ENCODE measurements at places on chromosomes 5 and 9. TPM values are rescaled to one million over a fixed set of nuclear protein-coding genes. Genes with fewer than 3 reads are reported as not detected.

DNA sequence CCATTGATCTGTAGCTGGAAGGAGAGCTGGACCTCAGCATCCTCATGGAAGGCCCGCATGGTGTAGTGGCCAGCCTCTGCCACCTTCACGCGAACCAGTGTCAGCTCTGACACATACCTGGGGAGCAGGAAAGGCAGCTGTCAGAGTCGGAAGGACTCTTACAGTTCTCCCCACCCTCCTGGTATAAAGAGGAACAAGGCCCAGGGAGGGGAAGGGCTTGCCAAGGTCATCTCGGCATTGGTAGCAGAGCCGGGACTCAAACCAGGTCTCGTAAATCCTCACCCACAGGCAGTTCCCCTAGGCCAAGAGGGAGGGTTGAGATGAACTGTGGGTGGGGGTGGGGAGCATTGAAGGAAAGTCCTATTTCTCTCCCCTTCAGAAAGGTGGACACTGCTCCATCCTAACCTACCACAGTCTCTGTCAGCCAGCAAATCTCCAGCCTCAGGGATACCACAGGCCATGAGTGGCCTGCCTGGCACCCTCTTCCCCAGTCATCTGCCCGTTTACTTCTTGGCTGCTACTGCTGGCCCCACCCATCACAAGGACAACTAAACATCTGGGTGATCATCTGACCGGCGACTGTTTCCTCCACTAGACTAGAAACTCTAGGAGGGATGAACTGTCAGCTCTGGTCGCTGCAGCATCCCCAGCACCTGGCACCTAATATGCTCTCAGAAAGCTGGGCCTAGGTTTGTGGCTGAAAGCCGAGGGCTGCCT, 23.5 kb downstream of the PDGFRB start:
- no peaks in the 10 kb centered on the region for H3K4me1 ChIP-seq
- H3K27me3 ChIP-seq: no peaks in the 10 kb centered on the region
- no peak for DNase-seq
- H3K27ac ChIP-seq: peak overlapping the region; percentile 41
- H3K36me3 ChIP-seq: no peaks in the 10 kb centered on the region
- no peak overlapping the region for H3K4me3 ChIP-seq

PCDHA9 gene
- not detected for total RNA-seq

MSH3 gene
- 7.9 TPM for total RNA-seq

DNA sequence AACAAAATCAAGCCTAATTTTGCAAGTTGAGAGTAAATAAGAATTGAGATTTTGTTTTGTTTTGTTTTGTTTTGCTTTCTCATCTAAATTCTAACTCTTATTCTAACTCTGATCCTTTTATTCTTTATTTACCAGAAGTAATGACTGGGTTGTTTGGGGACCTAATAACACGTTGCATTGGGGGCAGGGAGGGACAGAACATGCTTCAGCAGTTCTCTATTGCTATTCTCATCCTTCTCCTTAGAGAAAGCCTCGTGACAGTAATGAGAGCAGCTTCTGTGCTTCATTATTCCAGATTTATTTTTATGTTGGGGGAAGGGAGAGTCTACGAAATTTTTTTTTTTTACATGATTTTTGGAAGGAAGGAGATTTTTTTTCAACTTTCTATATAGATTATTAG, 21.1 kb downstream of the CPEB4 start:
- H3K36me3 ChIP-seq: peaks cover 32% of the 10 kb centered on the region
- no peaks in the 10 kb centered on the region for H3K27me3 ChIP-seq
- H3K27ac ChIP-seq: peak overlapping the region; percentile 59
- peaks cover 11% of the 10 kb centered on the region for H3K4me1 ChIP-seq

DNA sequence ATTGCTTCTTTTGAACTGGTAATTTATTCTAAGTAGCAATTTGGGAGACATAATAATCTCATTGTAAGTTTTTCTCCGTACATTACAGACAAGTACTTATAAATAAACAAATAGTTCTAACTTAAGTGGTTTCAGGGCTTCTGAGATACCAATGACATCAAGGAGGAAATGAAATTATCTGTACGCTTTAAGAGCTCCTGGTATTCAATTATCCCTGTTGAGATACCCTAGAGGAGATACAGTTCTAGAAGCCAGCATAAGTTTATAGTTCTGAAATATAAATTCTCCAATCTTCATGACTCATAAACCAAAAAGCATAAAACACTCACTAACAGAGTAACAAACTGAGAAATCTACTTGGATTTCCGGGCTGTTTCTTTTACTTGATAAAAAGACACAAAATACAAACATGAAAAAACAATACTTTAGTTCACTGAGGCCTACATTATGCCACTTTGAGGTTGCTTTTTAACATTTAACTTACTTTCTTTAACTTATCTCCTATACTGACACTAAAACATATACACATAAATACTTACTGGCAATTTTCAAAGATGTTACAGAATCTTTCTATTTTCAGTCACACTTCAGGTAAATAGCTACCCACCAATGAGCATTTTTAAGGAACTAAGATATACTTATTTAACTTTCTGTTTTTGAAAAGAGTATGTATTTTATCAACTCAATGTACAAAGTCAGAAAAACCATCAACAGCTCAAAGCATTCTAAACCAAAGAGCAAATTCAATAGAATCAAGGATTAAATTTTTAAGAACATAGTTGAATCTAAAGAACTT, 7.5 kb downstream of the DCTN4 start:
- peaks cover 76% of the 10 kb centered on the region for H3K36me3 ChIP-seq
- H3K27me3 ChIP-seq: no peaks in the 10 kb centered on the region
- DNase-seq: no peak

- H3K27ac ChIP-seq: no peak overlapping the region
- no peaks in the 10 kb centered on the region for H3K27me3 ChIP-seq
- no peaks in the 10 kb centered on the region for H3K4me1 ChIP-seq
- H3K4me3 ChIP-seq: no peak overlapping the region
- H3K36me3 ChIP-seq: no peaks in the 10 kb centered on the region
- DNase-seq: peak; percentile 33
These were observed 106.2 kb downstream of the SEMA5A start for GRCh38 chr5:9439531-9440292.

GPR151 gene
- total RNA-seq: not detected

EQTN gene
- total RNA-seq: not detected

C9orf50 gene
- total RNA-seq: not detected

DNA sequence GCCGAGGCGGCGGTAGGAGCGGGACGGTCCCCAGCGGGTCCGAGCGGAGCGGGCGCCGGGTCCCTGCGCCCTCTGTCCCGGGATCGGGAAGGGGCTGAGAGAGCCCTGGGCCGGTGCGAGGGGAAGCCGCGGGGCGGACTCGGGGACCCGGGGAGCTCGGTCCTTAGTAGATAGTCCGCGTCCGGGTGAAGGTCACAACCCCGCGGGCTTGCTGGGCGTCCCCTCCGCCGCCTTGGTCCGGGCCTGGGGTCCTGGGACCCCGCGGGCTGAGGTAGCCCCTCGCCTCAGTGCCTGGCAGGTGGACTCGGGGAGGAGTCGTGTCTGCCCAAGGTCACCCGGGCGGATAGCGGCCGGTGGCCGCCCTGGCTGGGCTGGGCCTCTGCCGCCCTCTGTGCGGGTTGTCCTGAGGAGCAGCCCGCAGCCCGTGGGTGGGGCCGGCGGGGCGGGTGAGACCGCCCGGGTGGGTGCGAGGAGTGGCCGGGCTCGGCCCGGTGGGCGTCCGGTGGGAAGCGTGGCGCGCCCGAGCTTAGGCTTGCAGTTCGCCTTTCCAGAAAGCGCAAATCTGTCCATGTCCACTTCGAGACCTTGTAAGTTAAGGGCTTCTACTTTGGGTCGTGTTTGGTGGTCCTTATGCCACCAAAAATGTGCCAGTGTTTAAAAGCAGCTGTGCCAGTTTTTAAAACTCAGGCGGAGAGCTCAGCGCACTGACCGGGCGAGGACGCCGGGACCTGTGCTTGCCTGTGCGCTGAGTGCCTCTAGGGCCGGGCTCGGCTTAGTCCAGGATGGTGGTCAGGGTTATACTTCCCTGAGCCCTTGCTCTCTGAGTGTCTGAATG, 554 bp downstream of the SDHA start:
- peaks cover 42% of the 10 kb centered on the region for H3K4me1 ChIP-seq
- DNase-seq: peak; percentile 59
- peaks cover under 1% of the 10 kb centered on the region for H3K36me3 ChIP-seq
- peak overlapping the region; percentile 100 for H3K4me3 ChIP-seq

CBY3 gene
- total RNA-seq: not detected

GRCh38 chr9:113012492-113012891, 500 bp upstream of the ZNF883 start:
- H3K4me1 ChIP-seq: no peaks in the 10 kb centered on the region
- H3K36me3 ChIP-seq: no peaks in the 10 kb centered on the region
- H3K4me3 ChIP-seq: peak overlapping the region; percentile 30
- no peak overlapping the region for H3K27ac ChIP-seq
- no peak for DNase-seq
- H3K27me3 ChIP-seq: no peaks in the 10 kb centered on the region

DNA sequence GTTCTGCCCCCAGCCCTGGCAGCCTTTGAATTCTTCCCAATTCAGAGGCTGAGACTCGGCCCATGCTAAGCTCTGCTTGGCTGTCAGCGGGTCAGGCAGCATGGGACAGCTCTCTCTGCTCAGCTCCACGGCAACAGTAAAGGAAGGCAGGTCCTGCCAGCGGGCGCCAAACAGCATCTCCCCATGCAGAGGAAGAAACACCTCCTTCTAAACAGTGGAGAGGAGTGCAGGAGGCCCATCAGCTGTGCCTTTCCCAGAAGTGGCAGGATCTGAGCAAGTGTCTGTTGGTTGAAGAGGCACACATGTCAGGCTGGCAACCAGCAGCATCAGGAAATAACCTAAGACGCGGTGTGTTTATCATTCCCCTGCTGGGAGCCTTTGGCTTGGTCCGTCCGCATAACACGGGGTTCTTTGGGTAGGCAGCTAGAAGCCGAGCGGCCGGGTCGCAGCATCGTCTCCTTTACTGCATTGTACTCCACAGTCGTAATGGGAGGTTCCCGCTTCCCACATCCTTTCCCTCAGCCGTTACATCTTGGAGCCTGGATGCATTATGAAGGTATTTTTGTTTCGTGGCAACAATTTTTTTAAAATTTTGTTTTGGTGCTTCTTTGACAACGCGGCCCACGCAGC, 42.7 kb upstream of the NCS1 start:
- peak overlapping the region; percentile 54 for H3K27ac ChIP-seq
- no peak overlapping the region for H3K4me3 ChIP-seq
- peaks cover 66% of the 10 kb centered on the region for H3K36me3 ChIP-seq
- H3K4me1 ChIP-seq: peaks cover 33% of the 10 kb centered on the region

ADGRV1 gene
- total RNA-seq: not detected

- no peaks in the 10 kb centered on the region for H3K4me1 ChIP-seq
- no peaks in the 10 kb centered on the region for H3K27me3 ChIP-seq
- no peak overlapping the region for H3K27ac ChIP-seq
- H3K4me3 ChIP-seq: no peak overlapping the region
These were observed 555.8 kb upstream of the TLE4 start for GRCh38 chr9:79015951-79016350.

- H3K27ac ChIP-seq: peak overlapping the region; percentile 80
- H3K4me1 ChIP-seq: peaks cover 41% of the 10 kb centered on the region
- no peak overlapping the region for H3K4me3 ChIP-seq
- DNase-seq: no peak
- H3K36me3 ChIP-seq: no peaks in the 10 kb centered on the region
These were observed 10.9 kb downstream of the CCDC127 start for GRCh38 chr5:206927-207536.

DNA sequence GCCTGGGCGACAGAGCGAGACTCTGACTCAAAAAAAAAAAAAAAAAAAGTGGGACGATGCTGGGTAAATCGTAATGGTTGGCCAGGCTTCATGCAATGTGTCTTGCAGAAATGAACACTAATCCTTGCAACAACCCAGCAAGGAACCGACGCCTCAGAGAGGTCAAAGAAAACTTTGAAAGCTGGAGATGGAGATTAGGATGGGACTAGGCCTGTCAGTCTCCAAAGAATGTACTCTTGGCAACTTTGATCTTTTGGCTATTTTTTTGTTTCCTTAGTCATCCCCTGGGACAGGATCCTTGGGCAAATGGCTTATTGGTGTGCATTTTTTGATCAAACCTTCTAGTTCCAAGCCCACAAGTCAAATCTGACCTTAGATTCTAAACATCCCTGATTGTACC, 10.6 kb upstream of the PWWP2A start:
- no peaks in the 10 kb centered on the region for H3K27me3 ChIP-seq
- no peak overlapping the region for H3K27ac ChIP-seq
- H3K36me3 ChIP-seq: no peaks in the 10 kb centered on the region
- H3K4me1 ChIP-seq: no peaks in the 10 kb centered on the region
- H3K4me3 ChIP-seq: no peak overlapping the region
- no peak for DNase-seq

Data from heart left ventricle (tissue), 16 donors.